LHCN-M2 (cell line): ENCODE measurements at places on chromosomes 13 and 19. TPM values are rescaled to one million over a fixed set of nuclear protein-coding genes. Genes with fewer than 3 reads are reported as not detected.

GRCh38 chr19:37874784-37875183 lies 31.6 kb downstream of the WDR87 start:
- DNase-seq: peak; percentile 1

- no peak for DNase-seq
These were observed 7.2 kb upstream of the KATNAL1 start for GRCh38 chr13:30314562-30314961.

DNA sequence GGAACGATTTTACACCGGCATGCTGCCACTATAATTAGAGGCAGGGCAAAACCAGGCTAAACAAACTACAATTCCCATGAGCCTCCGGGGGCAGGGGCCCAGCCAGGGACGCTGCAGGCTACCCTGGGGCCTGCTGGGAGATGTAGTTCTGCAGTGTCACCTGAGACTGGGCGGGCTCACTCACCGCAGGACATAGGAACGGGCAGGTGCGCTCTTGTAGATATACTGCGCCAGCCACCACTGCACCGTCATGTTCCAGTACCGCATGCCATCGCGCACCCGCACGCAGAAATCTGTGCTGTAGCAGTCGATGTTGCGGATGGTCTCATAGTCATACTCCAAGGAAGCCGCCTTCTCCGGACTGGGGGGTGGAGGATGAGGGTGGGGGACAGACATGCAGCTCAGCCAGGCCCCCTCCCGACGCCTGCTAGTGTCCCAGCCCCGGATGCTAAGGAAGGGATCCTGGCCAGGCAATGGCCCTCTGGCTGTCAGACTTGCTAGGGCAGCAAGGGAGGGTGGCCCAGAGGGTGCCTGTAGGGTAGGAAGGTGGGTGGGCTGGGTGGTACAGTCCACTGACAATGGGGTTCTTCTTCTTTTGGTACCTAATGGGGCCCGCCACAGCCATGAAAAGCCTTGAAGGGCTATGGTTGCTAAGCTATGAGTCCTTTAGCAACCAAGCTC lies 5.8 kb upstream of the TMC4 start:
- DNase-seq: no peak

- no peak for DNase-seq
These were observed 1.5 kb downstream of the CD37 start for GRCh38 chr19:49336482-49337266.

DNA sequence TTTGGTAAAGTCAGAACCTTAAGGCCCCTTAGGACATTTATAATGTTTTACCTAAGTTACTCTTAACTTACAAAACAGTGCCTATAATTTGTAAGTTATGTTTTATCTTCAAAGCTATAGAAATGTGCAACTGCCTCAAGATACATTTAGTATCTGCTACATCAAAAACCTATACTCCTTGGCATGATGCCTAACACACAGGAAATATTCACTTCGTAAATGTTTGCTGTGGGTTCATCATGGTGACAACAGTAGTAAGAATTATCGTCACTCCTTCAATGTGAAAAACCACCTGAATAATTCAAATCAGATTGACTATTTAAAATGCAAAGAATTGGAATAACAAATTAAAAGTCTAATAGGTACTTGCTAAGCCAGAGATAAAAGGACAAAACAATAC lies 184.1 kb downstream of the DIAPH3 start:
- no peak for DNase-seq

DNA sequence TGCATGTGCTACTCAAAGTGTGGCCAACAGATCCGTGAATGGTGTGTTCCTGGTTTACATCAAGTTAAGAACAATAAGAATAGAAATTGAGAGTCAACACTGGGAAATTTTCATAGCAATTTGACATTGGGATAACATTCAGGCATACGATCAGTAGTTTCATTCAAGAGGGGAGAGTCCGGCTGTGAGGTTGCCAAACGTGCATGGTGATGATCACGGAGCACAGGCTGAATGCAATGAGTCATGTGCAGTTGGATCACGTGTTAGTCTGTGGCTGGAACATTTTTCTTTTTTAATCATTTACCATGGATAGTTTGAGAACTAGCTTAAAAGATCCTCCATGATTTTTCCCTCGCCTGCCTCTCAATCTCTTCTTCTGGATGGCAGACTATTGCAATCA lies 2.5 kb upstream of the DCT start:
- peak; percentile 79 for DNase-seq

GRCh38 chr13:30799356-30799824 lies 64.0 kb downstream of the ALOX5AP start:
- DNase-seq: no peak

DNA sequence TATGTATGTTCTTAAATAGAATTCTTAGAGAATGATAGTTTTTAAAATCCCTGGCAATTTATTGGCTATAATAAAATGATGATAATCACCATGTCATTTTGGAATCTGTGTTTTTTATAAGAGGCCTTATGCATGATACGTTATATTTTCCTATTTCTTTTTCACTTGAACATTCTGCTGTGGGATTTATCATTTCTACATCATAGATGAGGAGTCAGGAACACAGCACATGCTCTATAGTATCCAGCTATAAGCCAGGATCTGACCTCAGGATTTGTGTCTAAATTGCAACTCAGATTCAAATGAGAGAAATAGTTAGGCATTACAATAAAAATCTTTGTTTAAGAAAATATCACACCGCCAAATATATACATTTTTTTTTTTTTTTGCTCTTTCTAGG lies 928.0 kb downstream of the EFNB2 start:
- DNase-seq: no peak

Gene CAMSAP3
- not detected in 2 replicates for total RNA-seq

Gene FCHO1
- 0.06 and 0.80 TPM in 2 replicates for total RNA-seq
